CD4-positive, alpha-beta memory T cell (primary cell): ENCODE measurements at places on chromosomes 12 and 14.

DNA sequence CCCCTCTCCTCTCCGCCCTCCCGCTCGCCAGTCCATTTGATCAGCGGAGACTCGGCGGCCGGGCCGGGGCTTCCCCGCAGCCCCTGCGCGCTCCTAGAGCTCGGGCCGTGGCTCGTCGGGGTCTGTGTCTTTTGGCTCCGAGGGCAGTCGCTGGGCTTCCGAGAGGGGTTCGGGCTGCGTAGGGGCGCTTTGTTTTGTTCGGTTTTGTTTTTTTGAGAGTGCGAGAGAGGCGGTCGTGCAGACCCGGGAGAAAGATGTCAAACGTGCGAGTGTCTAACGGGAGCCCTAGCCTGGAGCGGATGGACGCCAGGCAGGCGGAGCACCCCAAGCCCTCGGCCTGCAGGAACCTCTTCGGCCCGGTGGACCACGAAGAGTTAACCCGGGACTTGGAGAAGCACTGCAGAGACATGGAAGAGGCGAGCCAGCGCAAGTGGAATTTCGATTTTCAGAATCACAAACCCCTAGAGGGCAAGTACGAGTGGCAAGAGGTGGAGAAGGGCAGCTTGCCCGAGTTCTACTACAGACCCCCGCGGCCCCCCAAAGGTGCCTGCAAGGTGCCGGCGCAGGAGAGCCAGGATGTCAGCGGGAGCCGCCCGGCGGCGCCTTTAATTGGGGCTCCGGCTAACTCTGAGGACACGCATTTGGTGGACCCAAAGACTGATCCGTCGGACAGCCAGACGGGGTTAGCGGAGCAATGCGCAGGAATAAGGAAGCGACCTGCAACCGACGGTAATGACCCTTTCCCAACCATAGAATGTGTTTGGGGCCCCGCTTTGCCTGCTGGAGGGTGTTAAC is 615 bp downstream of the CDKN1B start:
- peak; percentile 39 for DNase-seq

DNA sequence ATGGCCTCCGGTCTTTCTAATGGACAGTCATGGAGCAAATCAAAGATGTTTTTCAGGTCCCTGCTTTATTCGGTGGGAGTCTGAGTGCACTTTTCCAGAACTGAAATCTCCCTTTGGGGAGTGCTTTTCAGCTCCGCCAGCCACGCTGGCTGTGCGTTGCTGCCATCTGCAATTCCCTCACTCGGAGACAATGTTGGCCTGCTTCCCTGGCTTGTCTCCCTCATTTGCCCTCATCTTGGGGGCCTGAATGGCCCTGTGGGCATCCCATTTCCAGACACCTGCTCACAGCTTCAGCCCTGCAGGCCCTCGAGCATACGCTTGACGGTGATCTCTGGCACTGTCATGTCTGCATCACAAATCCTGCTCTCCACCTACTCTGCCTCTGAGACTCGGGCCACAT is 103.8 kb downstream of the CCDC92 start:
- DNase-seq, result no peak

DNA sequence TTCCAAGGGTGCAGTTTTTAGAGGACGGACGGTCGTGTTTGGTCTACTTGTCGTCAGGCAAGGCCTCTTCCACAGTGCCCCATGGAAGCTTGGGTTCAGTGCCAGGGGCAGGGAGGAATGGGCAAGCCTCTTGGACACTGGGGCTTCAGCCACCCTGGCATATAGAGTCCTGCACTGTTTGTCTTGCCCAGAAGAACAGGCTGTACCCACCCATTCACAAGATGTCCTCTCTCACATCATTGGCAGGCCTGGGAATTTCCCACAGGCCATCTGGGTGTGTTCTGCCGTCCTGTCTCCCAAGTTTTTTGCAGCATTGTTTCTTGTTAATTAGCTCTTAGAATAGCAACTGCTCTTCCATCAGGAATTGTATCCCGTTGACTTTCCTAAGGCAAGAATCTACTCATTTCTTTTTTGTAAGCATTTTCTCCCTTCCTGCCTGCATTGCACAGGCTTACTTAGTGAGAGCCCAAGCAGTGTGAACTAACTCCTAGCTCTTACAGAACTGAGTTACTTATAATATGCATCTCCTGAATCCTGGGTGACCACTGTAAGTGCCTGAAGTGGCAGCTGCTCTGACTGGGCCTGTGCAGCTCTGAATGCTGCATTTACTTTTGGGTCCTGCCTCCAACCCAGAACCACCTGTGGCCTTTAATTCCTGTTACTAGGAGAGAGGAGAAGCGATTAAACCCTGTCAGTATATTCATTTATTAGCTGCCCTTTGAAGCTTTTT is 149.4 kb upstream of the HIF1A start:
- DNase-seq, result no peak

DNA sequence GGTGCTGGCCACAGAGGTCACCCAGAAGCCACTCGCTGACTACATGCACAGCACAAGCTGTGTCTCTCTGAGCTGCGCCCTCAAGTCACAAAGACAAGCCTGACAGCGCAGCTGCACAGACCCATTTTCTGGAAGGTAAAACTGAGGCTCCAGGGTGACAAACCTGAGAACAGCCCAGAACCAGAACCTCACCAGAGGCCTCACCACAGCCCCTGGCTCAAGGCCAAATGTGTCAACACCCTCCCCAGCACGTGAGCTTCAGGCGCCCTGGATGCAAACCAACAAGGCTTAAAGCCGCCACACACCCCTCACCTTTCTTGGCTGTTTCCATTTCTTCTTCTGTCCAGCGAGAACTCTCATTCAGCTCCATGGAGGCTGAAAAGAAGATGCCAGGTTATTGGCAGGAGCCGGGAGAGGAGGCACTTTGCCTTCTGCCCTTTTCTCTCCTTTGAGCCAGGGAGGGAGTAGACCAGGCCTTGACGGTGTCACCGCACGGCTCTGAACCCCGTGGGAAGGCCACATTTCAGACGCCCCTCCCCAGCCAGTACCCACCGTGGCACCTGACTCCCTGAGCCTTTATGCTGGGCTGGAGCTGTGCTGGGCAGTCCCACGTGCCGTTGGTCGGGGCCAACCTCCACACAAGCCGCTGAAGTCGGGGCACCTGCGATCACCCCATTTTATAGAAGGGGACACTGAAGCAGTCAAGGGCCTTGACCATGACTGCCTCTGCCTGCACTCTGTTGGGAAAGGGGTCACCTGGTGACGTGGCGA is 103.1 kb downstream of the RFLNA start:
- no peak for DNase-seq

DNA sequence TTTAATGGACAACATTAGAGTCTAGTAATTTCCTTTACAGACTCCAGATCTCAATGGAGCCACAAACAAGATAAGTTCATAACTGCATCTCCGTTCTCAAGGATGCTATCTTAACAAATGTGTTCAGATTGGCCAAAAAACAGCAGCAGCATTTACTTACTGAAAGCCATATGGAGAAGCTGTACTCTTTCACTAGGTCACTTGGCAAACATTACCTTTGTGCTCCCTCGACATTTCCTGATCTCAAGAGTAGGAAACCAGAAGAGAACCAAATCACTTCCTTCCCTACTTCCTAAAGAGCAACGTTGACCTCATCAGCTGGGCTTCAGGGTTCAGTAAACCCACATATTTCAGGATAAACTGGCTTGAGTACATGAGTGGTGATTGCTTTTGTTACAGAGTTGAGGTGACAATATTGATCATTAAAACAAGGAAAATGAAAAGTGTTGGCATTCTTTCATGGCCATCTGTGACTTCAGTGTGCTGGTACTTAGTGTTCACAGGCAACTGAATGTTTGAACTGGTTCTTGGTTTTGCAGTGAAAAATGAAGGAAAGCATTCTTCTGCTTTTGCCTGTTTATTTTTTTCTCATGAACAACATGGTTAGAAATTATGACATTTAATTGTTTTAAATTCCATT is 449.6 kb downstream of the TMEM117 start:
- DNase-seq, result no peak

DNA sequence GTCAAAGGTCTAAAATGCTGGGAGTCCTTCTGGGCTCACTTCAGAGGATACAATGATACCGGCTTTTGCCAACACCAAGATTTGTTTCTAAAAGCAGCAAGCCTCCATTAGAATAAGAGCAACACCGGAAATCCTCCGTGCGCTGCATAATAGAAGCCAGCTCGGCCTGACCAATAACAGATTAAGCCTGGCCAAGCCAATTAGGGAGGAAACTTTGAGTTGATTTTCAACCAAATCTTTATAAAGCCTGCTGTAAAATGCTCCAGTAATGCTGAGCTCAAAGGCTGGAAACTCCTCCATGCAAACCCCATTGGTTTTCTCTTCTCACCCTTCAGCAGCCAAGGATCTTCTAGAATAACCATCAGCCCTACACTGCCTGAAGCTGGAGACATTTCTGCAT is 150.1 kb downstream of the NTF3 start:
- no peak for DNase-seq

GRCh38 chr12:47245623-47246022 is 165.9 kb upstream of the AMIGO2 start:
- DNase-seq, result no peak

GRCh38 chr12:45587012-45587411 is 142.5 kb upstream of the ARID2 start:
- DNase-seq, result no peak

GRCh38 chr14:28987516-28987915 is 220.9 kb downstream of the FOXG1 start:
- DNase-seq, result no peak

GRCh38 chr12:94733727-94734126 is 83.4 kb upstream of the TMCC3 start:
- no peak for DNase-seq

GRCh38 chr12:10213168-10214135 is 775 bp downstream of the GABARAPL1 start:
- DNase-seq, result peak; percentile 83

DNA sequence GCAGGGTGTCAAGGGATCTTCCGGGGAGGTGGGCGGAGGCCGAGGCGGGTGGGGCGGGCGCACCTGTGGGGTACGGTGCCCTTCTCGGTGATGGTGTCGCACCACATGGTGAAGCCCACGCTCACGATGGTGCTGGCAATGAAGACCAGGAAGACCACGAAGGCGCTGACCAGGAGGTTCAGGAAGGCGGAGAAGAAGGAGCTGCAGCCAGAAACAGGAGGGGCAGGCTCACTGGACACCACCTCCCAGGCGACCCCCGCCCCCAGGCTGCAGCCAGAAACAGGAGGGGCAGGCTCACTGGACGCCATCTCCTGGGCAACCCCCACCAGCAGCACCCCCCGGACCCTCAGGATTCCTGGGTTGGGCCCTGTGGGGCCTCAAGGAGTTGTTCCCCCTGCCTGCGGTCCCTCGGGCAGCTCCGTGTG is 7.6 kb downstream of the TMEM179 start:
- DNase-seq, result no peak

- DNase-seq, result peak; percentile 6
Observed at GRCh38 chr14:54776361-54777001, 126.1 kb downstream of the GCH1 start.

GRCh38 chr12:89678225-89678624 is 30.4 kb downstream of the ATP2B1 start:
- DNase-seq, result no peak

DNA sequence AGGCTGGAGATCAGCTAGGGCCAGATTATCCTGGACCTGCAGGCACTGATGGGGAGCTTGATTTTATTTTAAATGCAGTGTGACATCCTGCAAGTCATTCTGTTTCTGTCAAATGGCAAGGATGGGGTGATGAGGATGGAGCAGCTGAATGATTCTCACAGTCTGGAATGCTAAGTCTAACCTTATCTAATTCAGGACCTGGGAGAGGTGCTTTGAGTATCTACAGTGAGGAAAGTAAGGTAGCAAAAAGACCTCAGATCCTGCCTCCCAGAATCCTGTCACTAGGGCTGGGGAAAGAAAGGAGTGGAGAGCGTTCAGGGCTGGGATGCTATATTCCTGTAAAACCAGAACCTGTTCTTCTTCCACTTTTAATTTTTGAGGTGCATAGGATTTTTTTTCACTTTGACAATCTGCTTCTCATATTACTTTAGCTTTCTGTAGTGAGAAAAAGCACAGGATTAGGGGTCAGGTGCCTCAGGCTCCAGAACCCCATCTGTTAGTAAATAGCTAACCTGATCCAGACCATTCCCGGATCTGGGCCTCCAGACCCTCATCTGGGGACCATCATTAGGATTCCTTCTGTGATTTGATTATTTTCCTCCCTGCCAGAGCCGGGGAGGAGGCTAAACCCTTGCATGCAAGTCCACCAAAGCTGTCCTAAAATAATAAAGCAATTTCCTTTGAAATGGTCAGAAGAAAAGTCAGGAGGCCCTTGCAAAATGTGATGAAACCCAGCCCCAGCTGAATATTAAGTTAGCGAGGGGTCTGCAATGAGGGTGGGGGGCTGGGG is 54.7 kb downstream of the ASCL1 start:
- DNase-seq, result no peak

DNA sequence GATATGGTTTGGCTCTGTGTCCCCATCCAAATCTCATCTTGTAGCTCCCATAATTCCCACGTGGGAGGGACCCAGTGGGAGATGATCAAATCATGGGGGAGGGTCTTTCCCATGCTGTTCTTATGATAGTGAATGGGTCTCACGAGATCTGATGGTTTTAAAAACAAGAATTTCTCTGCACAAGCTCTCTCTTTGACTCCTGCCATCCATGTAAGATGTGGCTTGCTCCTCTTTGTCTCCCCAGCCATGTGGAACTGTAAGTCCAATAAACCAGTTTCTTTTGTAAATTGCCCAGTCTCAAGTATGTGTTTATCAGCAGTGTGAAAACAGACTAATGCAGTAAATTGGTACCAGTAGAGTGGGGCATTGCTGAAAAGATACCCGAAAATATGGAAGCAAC is 146.2 kb downstream of the DPF3 start:
- DNase-seq, result no peak

DNA sequence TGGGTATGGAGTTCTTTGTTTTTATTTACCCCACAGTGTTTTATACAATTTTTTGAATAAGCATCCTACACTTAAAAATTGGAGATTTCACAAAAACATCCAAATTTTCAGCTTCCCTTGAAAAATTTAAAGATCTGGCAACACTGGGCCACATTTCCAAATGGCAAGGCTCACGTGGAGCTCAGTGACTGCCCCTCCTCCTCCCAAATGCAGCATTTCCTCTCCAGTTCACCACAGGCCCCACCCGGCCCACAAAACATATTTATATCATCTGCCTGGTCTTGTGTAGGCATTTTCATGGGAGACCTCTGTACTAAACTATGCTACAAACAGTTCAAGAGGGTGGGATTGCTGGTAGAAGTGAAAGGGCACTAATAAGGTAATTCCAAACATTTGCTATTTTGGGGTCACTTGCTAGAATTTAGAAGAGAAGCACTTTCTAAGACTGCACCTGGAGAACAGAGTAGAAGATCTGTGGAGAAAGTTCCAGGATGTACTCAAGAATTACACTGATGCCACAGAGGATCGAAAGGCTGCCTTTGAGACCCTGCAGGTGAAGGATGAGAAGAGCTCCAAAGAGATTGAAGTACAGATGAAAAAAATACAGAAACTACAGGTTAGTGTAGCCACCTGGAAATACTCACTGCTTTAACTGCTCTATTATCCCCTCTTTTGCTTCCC is 7.3 kb downstream of the FKBP11 start:
- peak; percentile 61 for DNase-seq

DNA sequence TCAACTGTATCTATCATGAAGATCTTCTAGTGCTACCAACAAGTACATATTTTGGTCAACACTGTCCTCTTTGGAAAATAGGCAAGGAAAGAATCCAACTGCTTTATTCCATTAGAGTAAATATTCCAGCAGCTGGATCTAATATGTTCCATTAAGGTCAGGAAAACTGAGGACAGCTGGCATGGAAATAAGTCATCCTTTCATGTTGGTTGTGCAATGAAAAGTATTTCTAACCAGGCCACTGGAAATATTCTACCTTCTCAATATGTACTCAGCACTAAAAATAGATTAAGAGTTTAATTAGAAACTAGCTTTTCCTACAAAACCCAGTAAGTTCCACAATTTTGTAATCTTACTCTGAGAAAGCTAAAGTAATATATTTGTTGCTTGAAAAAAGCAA is 19.6 kb downstream of the HIGD1C start:
- no peak for DNase-seq

GRCh38 chr12:30991466-30991865 is 64.9 kb downstream of the TSPAN11 start:
- no peak for DNase-seq
